ENCODE measurements at places on chromosomes 7 and 10.

- DNase-seq, result no peak
Measured at GRCh38 chr7:76246804-76247389, 45.2 kb downstream of the SRRM3 start.

DNA sequence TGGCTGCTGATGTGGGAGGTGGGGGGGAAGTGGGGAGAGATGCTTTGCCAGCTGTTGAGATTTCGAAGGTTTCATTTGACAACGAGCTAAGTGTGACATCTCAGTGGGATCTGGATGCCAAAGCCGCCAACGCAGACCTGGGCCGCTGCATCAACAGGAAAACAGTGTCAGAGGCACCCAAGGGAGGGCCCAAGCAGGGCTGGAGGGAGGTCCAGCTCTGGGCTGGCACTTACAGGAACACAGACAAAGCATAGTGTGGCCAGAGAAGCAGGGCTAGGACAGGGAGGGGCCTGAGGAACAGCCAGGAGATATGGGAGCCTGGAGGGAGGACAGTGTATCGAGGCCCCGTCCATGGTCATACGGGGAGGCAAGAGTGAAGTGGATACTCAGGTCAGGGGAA lies 73.1 kb downstream of the GTF2IRD1 start:
- no peak for DNase-seq

DNA sequence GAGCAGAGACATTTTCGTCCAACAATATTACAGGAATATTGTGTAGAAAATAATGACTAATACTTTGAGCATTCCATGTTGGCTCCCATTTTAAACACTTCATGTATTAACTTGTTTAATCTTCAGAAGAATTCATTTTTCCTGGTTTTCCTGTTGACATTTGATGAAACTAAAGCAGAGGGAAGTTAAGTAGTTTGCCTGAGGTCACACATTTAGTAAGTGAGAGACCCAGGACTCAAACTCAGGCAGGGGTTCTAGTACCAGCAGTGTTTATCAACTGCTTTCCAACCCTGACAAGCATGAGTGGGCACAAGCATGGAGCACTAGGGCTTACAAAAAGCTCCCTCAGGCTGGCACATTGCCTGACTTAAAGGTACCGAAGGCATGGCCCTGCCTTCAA lies 719.1 kb downstream of the AUTS2 start:
- DNase-seq, result no peak

- no peak for DNase-seq
Measured at GRCh38 chr7:74056096-74056915, 27.3 kb upstream of the LIMK1 start.

- no peak for DNase-seq
Measured at GRCh38 chr7:142754681-142755575, 5.7 kb downstream of the PRSS1 start.

DNA sequence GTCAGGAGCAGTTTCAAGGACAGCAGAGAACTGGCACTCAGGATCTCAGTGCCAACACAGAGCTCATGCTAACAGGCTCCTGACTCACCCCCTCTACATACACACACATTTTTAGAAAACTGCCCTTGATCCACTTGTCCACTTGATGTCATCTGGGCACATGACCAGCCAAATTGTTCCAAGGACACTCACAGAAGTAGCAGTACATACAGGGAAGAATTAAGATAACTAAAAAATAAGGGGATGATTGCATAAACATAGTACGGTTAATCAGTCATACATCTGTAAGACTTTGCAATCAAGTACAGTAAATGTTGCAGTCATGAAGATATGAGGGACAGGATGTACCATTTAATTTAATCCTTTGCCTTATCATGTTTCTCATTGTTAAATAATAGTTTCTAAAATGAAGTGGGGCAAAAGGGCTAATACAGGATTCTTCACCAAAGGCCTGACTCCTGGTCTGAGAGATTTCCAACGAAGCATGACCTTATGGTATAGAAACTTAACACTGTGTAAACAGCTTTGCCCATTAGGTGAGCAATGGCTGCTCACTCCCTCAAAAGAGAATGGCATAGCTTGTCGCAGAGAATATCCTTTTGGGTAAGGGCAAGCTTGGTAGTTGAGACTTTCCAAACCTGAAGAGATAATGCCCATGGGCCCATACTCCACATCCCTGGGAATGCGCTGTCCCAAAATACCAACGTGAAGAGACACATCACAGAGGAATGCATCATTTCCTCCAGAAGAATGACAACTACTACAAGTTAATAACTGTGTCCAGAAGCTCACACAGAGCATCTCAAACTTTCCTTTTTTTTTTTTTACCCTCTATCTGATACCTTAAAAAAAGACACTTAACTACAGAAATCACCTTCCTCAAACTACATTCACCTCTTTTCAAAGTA lies 94.1 kb downstream of the ARMH3 start:
- no peak for DNase-seq

GRCh38 chr7:20330239-20330927 lies at the start of gene ITGB8:
Gene ITGB8 (plus strand): TSS chr7:20330900. CDS start chr7:20331807, 907 bp downstream.
- DNase-seq, result peak; percentile 86

- no peak for DNase-seq
Measured at GRCh38 chr10:99387071-99387470, 43.4 kb downstream of the GOT1 start.

DNA sequence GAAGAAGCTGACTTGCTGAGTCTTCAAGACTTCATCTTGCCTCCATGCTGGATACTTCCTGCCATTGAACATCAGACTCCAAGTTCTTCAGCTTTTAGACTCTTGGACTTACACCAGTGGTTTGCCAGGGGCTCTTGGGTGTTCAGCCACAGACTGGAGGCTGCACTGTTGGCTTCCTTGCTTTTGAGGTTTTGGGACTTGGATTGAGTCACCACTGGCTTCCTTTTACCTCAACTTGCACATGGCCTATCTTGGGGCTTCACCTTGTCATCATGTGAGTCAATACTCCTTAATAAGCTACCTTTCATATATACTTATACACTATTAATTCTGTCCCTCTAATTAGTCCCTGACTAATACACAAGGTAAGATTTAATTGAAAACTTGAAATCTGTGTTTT lies 361.7 kb upstream of the SEMA3C start:
- no peak for DNase-seq

- DNase-seq, result no peak
Measured at GRCh38 chr7:76430836-76431235, 6.1 kb downstream of the ZP3 start.

DNA sequence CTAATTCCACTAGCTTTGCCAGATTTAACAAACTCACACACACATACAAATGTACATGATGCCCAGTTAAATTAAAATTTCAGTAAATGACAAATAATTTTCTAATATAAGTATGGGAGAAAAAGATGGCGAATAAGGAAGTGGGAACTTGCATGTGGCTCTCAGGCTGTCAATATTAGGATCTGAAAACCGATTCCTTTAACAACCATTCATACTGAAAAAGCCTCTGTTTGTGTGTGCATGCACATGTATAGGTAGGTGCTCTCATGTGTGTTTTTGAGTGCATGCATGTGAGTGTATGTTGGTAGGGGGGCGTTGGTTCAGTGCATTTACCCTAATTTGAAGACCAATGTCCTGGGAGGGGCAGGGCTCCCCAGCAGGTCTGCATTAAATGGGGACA lies 125.3 kb downstream of the HTR7 start:
- DNase-seq, result no peak

- no peak for DNase-seq
Measured at GRCh38 chr10:123774132-123774742, 108.1 kb downstream of the GPR26 start.

DNA sequence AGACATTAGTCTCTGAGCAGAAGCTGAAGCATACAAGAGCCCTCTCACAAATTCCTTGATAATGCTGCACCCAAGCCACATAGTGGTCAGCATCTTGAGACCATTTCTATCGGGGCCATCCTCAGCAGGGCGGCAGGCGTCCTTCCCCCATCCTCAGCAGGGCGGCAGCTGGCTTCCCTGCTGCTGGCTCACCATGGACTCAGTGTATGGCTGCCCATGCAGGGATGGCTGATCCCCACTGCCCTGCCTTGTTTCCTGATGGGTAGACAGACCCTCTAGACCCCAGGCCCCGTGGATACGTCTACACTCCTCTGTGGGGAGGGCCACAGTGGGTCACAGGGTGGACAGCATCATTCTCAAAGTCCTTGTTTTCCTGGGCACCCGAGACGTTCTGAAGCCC lies 406.8 kb downstream of the TCERG1L start:
- no peak for DNase-seq

- DNase-seq, result no peak
Measured at GRCh38 chr10:114575417-114576131, 82.5 kb downstream of the ABLIM1 start.

GRCh38 chr7:70786076-70786475 lies 345.9 kb upstream of the GALNT17 start:
- peak; percentile 28 for DNase-seq

GRCh38 chr7:56007891-56008290 lies 43.4 kb downstream of the PSPH start:
- DNase-seq, result no peak

- DNase-seq, result no peak
Measured at GRCh38 chr10:102600816-102601215, 43.5 kb upstream of the TRIM8 start.

DNA sequence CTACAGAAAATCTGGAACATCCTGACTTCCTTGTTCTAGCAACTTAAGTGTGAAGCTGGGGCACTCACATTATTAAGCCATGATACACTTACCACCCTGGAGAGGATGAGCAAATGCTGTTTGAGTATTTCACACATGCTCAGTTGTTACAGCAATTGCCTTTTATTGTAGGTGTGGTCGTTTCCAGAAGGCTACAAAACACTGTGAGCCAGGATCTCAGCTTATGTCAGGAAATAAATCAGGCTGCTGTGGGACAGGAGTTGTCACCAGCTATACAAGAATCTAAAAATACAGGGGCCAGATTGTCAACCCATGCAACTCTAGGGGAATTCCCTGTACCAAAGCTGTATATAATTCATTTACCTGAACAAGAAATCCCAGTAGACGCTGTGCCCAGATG lies 273.3 kb upstream of the SP4 start:
- DNase-seq, result no peak

- no peak for DNase-seq
Measured at GRCh38 chr7:6530626-6531491, 20.4 kb downstream of the GRID2IP start.

- no peak for DNase-seq
Measured at GRCh38 chr7:137025469-137026175, 157.2 kb downstream of the CHRM2 start.

- DNase-seq, result no peak
Measured at GRCh38 chr10:84902553-84902952, 574.2 kb downstream of the CCSER2 start.

GRCh38 chr10:59611048-59611447 lies 98.6 kb downstream of the SLC16A9 start:
- no peak for DNase-seq

- no peak for DNase-seq
Measured at GRCh38 chr10:115854740-115855435, 418.1 kb downstream of the GFRA1 start.

GRCh38 chr10:3727268-3727667 lies 57.7 kb downstream of the KLF6 start:
- DNase-seq, result no peak

Measured in PC-9 (cell line).